ENCODE measurements at places on chromosomes 3 and 15.

DNA sequence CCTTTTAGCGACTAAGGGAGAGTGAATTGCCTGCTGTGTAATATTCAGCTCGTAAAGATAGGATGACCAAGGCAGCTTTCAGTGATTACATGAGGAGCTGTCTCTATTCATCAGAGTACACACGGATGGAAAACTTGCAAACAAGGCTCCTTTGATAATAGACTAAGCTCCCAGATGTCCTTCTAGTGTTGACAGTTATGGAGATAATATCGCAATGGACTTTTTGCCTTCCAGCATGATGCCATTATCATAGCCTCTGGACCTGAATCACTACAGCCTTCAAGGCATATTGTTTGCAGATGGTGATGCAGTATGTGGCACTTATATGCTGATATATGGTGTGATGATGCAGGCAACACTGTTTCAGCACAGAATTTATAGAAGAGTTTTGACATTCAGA lies 93.9 kb downstream of the ECT2 start:
- DNase-seq = no peak

GRCh38 chr15:52066842-52067544 lies 45.6 kb downstream of the BCL2L10 start:
- no peak for DNase-seq

GRCh38 chr3:128307781-128308469 lies 154.6 kb downstream of the EEFSEC start:
- DNase-seq = no peak

DNA sequence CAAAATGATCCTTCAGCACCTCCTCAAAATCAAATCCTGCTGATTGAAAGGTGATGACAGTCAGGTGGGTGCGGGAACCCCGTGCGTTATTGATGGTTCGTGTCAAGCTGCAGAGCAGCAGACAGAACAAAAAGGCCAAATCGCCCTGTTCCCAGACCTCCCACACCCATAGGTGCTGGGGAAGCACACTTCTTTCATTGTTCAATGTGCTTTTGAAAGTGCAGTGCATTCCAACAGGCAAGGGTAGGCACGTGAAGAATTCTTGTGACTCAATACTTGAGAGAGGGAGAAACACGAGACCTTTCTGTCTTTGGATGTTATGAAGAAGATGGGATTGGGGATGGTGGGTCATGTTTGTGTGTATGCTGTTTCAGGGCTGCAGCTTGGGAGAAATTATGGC lies 514.0 kb downstream of the MCTP2 start:
- DNase-seq = no peak

GRCh38 chr3:27596334-27596841 lies 112.2 kb upstream of the SLC4A7 start:
- no peak for DNase-seq

- DNase-seq = no peak
These were observed 63.1 kb downstream of the VGLL4 start for GRCh38 chr3:11580645-11581044.

- DNase-seq = no peak
These were observed 56.0 kb downstream of the RPLP1 start for GRCh38 chr15:69508659-69509058.

DNA sequence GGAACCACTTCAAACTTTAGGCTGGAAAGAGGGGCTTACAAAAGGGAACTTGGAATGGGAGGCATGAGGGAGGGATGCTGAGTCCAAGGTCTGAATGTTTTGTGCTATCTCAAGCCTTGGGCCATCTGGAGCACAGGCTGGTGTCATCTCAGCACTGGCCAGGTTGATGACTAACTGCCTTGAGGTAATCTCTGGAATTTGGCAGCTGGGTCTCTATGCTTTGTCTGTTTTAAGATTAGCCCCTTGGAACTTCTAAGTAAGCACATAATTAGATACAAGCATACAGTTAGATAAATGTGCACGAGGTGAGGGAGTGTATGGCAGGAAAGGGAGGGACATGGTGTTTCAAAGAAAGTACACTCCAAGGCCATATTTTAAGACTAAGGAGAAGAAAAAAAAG lies 252.4 kb upstream of the CCDC54 start:
- DNase-seq = no peak
